Astrocyte of the cerebellum (primary cell): ENCODE measurements at places on chromosomes 2 and 18.
A peak's percentile ranks its signal among the peaks of the same experiment; 100 is the strongest.

- DNase-seq, result no peak
Observed at GRCh38 chr2:17223211-17223610, 295.0 kb downstream of the RAD51AP2 start.

GRCh38 chr2:102253140-102253752 lies 58.1 kb upstream of the IL1RL1 start:
- no peak for DNase-seq

GRCh38 chr2:142873831-142874287 lies 3.6 kb upstream of the KYNU start:
- DNase-seq, result no peak

DNA sequence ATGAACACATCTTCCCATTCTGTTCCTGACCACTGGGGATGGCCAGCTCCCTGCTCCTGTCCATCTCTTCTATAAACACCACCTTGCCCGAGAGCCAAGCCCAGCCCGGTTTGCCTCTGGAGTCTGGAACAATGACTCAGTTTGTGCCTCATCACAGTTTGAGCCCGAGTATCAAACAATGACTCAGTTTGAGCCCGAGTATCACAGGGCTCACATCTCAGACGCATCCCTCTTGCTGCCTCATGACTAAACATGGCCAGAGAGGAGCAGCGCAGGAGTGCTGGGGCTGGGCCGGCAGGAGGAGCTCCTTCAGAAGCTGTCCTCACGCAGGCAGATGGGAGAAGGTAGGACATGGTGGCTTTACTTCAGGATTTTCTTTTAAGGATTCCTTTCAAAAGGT lies 68.7 kb downstream of the PXDN start:
- peak; percentile 89 for DNase-seq

- DNase-seq, result no peak
Observed at GRCh38 chr18:5239447-5239846, 42.4 kb upstream of the AKAIN1 start.

DNA sequence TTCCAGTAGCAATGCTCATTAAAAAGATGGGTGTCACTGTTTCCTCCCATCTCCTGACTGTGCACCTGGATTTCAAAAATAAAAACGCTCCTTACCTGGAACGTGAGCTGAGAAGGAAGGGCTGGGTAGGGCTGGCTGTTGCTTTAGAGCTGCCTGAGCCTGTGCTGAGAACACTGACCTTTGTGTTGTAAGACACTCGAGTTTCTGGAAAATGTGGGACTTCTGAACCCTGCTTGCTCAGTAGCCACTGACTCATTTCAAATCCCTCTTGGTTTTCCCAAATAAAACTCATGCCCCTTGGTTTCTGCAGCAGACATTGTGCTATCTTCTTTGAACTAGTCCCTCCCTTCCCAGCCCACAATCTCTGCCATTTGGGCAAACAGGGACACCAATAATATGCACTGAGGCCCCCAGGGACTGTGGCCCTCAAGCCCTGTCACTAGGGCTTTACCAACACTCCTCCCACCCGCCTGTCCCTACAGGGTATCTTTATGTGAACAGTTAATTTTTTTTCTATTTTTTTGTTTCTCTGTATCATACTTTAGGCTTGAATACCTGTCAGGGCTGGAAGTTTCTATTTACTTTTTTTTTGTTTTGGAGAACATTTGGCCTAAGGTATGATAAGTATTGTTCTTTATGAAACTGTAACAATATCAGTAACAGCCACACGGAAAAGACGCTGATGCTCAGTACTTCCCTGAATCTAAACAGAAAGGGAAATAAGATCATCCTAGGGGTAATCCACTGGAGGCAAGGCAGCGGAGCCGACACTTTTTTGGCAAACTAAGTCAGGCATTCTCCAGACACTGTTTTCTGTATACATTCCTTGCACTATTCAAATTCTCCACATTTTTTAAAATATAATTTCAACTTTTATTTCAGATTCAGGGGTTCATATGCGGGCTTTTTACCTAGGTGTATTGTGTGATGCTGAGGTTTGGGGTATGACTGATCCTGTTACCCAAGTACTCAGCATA lies 280.2 kb downstream of the STK39 start:
- no peak for DNase-seq

DNA sequence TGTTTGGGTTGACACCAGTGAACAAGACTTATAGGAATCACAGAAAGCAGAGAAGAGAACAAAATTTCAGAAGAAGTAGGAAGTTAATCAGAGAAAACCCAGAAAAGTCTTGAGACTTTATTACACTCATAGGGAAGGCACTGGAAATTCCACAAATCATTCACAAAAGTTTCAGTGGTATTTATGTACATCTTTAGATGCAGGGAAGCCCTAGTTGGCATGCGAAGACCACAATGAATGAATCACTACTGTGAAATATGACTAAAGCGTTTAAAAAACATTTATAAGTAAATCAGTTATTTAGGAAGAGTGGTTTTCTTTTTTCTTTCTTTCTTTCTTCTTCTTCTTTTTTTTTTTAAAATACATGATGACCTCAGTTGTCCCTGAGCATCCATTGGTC lies 105.1 kb downstream of the NUP35 start:
- peak; percentile 41 for DNase-seq

DNA sequence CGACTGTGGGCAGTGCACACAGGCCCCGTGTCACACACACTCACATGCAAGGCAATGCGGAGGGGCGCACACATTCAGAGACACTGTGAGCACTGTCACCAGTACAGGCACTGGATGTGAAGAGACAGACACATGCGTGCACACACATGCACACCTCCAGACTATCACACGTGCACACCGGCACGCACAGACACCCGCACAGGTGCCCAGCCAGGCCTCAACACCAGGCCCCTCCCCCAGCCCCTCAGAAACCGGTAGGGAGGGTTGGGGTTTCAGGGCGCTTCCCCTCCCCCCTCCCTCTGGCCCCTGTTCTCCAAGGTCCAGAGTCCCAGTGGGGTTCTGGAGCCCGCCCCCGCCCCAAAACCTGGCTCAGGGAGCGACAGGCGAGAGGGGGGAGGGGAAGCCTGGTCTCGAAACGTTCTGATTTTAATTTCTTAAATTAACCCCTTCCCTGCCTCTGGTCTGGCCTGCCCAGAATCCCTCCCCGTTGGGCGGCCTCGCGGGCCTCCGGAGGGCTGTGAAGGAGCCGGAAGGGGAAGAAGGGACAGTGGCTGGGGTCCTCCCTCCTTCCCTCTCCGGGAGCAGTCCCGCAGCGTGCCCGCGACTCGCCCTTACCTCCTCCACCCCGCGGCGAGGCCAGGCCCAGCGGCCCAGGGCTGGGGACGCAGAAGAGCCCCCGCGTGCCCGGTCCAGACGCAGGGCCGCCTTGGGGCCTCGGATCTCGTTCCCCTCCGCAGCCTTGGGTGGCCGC lies 558 bp downstream of the FBXO41 start:
- DNase-seq, result no peak

GRCh38 chr2:240418311-240418710 lies 17.2 kb upstream of the GPC1 start:
- no peak for DNase-seq

DNA sequence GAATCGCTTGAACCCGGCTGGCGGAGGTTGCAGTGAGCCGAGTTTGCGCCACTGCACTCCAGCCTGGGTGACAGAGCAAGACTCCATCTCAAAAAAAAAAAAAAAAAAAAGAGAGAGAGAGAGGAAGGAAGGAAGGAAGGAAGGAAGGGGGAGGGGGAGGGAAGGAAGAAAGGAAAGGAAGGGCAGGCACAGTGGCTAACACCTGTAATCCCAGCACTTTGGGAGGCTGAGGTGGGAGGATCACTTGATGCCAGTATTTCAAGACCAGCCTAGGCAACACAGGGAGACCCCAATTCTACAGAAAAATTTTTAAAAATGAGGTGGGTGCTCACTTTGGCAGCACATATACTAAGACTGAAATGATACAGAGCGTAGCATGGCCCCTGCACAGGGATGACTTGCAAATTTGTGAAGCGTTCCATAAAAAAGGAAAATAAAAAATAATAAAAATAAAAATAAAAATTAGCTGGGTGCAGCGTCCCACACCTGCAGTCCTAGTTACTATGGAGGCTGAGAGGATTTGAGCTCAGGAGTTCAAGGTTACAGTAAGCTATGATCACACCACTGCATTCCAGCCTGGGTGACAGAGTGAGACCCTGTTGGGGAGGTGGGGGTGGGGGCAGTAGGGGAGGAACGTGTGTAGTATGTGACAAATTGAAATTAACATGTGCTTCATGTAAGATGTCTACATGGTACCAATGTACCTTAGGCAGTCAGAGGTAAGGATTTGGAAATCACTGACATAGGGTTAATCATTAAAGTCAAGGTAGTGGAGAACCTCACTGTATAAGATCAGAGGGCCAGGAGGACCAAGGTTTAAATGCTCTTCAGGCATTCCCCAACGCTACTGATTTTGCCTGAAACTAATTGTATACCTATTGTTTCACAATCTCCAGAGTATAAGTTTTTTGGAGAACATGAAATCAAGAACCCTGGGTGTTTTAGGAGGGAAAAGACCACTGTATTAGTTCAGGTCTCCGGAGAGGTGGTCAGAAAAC lies 1.4 kb downstream of the WDCP start:
- DNase-seq, result no peak

- DNase-seq, result no peak
Observed at GRCh38 chr2:112730216-112730615, 9.4 kb downstream of the NT5DC4 start.

- no peak for DNase-seq
Observed at GRCh38 chr2:5140347-5140746, 551.8 kb upstream of the SOX11 start.

GRCh38 chr18:33720133-33720532 lies 142.1 kb downstream of the ASXL3 start:
- DNase-seq, result peak; percentile 19
